Stimulated activated CD8-positive, alpha-beta memory T cell treated with anti-CD3 and anti-CD28 coated beads, Interleukin-2, amount 100 ng/mL, for 1 hour (primary cell): ENCODE measurements at places on chromosomes 3 and 15.

GRCh38 chr15:47366884-47367283 lies 350.4 kb upstream of the SEMA6D start:
- no peak for DNase-seq

GRCh38 chr3:16687221-16687620 lies 82.0 kb upstream of the DAZL start:
- DNase-seq, result no peak

GRCh38 chr15:44186705-44187104 lies 8.4 kb downstream of the FRMD5 start:
- DNase-seq, result no peak

DNA sequence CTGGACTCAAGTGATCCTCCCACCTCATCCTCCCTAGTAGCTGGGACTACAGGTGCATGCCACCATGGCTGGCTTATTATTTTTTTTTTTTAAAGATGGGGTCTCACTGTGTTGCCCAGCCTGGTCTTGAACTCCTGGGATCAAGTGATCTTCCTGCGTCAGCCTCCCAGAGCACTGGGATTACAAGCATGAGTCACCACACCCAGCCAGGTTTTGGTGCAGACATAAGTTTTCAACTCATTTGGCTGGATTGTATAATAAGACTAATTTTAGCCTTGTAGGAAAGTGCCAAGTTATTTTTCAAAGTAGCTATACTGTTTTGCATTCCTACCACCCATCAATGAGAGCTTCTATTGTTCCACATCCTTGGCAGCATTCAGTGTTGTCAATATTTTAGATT lies 32.1 kb downstream of the BUB1B start:
- no peak for DNase-seq

GRCh38 chr3:101548527-101549105 lies 13.1 kb upstream of the TRMT10C start:
- no peak for DNase-seq
